ELR (cell line): ENCODE measurements at places on chromosomes 12 and 14.

DNA sequence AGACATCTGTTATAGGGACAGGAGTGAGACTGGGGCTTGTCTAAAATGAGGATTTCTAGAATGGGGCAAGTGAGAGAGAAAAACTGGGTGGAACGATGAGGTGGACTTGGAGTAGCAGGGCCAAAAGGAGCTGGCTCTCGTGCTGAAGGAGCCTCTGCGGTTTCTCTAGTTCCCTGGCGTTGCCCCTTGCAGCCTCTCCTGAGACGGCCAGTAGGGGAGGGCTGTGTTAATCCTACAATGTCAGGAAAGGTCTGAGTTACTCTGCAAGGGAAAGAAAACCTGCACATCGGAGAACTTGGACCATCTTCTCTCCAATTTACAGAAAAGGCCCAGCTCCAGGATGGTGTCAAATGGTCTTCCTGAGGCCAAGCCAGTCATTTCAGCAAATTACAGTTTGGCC is 963.8 kb upstream of the FLRT2 start:
- DNase-seq: no peak

DNA sequence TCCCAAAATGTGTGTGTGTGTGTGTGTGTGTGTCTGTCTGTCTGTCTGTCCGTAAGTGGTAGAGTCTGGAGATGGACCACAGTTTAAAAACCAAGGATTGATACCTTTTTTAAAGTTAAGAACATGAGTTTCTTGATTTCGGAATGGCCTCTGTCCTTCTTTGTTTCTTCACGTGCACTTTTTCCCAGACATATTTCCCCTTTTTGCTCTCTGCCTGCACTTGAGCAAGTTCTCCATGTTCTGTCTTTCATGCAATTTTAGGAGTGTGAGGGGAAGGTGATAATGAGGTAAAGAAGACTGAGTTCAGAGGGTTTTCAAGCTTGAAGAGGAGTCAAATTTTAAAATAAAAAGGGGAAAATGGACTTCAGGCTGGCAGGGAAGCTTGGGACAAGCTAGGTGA is 12.7 kb downstream of the OLR1 start:
- DNase-seq: no peak

GRCh38 chr14:92560106-92560865 is 46.7 kb downstream of the RIN3 start:
- no peak for DNase-seq

DNA sequence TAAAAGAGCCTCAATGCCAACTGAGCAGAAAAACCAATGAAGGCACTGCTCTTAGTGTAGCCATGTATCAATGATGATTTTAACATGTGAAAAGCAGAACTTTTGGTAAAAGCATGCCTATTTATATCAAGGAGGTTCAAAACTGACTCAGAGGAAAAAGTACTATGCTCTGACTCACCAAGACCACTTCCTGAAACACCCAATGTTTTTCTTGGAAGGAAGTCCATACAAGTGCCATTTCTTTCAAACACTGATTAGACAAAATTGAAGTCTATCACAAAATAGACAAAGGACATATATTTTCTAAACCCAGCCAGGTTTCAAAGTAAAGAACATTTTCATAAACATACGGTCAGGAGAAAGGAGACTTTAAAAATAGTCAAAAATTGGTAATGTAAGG is 88.6 kb downstream of the EPS8 start:
- peak; percentile 96 for DNase-seq

GRCh38 chr12:129185855-129186254 is 332.6 kb downstream of the GLT1D1 start:
- DNase-seq: no peak

GRCh38 chr14:61577506-61577931 is 117.8 kb upstream of the HIF1A start:
- no peak for DNase-seq

DNA sequence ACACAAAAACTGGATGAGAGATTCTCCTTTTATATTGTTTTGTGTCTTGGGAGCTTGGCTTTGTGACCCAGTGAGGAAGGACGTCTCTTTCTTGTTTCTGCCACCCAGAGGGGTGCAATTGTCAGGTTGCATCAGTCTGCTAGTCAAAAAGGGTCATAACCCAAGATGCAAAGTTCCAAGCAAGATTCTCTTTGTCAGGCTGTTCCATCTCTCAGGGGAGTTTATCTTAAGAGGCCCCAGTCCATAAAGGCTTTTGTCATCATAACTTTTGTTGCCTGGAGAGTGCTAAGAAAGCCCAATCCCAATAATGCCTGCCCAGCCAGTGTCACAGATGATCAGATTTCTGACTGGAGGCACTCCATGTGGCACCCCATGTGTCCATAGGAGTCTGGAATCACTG is 444.9 kb downstream of the TRHDE start:
- DNase-seq: no peak

- DNase-seq: no peak
These were observed 31.6 kb downstream of the CCDC92 start for GRCh38 chr12:123941000-123941399.

- DNase-seq: no peak
These were observed 216.5 kb upstream of the RTL1 start for GRCh38 chr14:101119830-101120571.

- peak; percentile 11 for DNase-seq
These were observed 5.8 kb downstream of the MON2 start for GRCh38 chr12:62472472-62472871.

GRCh38 chr12:95553197-95553943 is 2.1 kb upstream of the USP44 start:
- no peak for DNase-seq

DNA sequence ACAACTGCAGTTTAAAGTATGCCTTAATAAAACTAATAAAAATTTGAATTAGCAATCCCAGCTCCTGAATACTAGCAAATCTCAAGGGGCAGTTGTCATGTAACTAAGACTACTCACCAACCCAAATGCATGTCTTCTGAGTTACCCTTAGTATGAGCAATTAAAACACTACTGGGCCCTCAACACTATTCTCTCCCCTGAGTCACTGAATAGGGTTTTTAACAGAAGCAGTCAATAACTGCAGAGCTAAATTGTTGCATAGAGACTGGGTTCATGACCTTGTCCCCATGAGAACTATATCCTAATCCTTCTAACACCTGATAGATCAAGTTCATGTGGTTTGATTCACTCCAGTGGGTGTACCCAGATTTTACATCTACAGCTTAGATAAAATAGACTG is 38.8 kb downstream of the MDM1 start:
- DNase-seq: no peak

DNA sequence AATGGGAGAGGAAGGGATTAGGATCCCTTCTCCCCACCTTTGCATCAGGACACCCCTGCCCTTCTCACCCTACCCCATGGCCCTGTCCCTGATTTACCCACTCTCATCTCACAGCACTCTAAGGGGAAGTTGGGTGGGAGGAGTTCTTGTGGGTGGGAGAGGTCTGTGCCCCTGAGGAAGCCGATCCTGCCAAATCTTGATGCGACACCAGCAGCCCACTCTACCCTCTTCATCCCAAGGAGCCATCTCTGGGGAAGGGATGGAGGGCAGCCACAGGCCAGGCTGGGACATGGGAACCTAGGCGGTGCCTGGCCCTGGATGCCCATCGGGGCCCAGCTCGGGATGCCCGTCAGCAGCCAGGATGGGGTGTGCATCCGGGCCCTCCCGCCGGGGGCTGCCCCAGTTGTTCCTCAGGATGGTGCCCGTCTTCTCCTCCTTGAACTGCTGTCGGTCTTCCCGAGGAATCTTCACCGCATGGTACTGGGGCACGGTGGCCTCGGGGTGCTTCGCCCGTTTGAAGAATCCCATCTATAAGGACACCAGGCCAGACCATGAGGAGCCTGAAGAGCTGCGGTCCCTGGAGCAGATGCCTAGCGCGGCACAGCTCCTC is 22.8 kb downstream of the ITGA7 start:
- no peak for DNase-seq

DNA sequence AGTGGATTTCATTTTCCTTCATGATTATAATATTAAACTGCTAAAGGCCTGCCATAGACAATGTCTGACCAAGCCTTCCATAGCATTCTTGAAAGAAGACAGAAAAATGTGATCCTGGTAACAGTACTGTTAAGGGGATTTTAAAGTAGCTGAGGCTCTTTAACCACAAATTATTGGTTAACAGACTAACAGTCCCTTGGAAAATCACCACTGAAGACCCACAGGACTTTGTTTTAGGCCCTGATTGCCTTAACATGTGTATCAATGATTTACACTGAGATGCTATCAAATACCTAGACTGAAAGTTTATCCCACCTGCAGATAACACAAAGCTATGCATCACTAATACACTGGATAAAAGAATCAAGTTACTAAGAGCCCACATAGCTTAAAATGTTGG is 6.0 kb downstream of the KRT79 start:
- no peak for DNase-seq

DNA sequence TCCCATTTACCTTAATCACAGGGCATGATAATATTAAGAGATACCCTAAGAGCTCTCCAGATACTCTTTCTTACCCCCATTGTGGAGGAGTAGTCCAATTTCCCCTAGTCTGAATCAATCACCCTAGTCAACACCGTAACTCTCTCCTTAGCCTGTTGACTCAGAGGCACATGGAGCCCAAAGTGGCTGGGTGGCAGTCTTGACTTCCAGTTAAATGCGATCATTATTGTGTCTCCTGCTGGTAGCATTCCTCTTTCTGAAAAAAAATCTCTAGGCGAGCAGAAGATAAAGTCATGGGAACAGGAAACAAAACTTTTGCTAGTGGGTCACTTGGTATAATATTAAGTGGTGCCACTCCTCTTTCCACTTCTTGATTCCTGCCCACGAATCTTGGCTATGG is 46.4 kb downstream of the EMP1 start:
- no peak for DNase-seq

GRCh38 chr12:111806304-111806703 is 35.7 kb upstream of the MAPKAPK5 start:
- no peak for DNase-seq

GRCh38 chr12:52649066-52649465 is 2.9 kb downstream of the KRT2 start:
- no peak for DNase-seq

DNA sequence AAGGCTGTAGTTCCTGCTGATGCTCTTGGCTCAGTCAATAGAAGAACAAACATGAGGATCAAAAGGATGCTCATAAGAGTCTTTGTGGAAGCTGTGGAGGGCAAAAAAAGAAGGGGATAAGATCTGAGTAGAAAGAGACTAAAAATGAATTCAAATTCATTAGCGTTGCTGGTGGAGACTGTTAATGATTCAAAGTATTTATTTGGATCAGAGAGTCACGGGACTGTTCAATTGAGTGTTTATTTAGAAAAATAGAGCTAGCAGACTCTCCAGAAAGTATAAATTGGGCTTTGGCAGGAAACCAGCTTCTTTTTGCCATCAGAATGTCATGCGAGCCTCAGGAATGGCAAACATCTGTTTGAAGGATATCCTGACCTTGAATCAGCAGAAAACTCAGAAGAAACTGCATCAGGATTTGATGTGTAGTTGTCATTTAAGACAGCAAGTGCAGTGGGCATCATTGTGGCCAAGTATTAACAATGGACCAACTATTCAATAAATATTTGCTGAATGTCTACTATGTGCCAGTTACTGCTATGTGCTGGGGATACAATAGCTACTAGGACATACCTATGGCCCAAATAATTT is 126.4 kb downstream of the TBC1D30 start:
- DNase-seq: no peak

- no peak for DNase-seq
These were observed 52.1 kb upstream of the ATP2B1 start for GRCh38 chr12:89760783-89761182.

DNA sequence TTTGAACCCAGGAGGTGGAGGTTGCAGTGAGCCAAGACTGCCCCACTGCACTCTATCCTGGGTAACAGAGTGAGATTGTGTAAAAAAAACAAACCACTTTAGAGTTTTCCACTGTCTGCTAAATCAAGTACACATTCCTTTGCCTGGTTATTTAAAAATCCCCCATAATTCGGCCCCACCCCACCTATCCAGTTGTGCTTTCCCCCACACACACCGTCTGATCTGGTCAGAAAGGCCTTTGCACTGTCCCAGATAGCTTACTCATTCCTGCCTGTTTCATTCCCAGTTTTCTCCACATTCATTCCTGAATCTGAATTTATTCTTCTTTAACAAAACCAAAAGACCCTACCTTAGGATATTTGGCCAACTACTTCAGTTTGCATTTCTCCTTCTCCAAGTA is 29.5 kb downstream of the NINJ2 start:
- no peak for DNase-seq

- no peak for DNase-seq
These were observed 45.0 kb upstream of the AMN1 start for GRCh38 chr12:31773867-31774266.

DNA sequence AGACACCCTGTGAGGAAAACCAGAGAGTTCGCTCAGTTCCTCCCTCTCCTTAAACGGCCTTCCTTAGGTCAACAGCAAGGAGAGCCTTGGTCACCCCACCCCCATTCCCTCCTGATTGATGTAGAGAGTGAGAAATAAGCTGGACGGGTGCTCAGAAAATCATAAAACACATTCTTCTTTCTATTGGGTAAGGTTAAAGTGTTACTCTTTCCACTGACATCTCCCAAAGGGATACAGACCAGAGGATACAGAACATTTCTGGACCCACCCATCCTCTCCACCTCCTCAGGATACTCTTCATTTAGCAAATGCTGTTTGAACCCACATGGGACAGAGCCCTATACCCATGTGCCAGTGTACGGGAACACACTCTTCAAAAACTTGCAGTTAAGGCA is 11.6 kb upstream of the KRT77 start:
- DNase-seq: no peak

DNA sequence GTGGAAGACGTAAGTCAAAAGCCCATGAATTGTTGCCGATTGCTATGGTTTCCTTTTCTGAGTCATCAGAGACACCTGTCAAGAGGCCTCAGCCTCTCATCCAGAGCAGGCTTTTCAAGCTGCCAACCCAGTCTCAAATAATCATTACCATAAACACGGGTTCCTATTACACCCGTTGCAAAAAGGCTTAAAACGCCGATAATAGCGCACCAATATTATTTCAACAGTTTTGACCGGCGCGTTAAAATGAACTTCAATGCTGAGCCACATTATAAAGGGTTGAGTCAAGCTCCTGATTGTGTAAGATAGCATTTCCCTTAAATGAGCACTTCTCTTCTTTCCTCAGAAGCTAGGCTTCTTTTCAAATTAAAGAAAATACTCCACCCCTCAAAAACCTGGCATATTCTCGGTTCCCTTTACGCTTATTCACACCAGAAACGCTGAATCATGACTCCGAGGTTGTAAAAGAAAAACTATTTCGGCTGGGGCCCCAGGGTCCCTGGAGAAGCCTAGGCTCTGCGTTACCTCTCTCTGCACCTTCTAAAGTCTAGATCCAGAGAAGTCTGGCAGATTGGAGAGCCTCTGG is 1.4 kb downstream of the TMTC1 start:
- DNase-seq: no peak

- no peak for DNase-seq
These were observed at the start of gene CLEC14A for GRCh38 chr14:38255673-38256532. TSS of gene CLEC14A (minus strand) at chr14:38256093. CDS start at chr14:38256022, 71 bp downstream.

DNA sequence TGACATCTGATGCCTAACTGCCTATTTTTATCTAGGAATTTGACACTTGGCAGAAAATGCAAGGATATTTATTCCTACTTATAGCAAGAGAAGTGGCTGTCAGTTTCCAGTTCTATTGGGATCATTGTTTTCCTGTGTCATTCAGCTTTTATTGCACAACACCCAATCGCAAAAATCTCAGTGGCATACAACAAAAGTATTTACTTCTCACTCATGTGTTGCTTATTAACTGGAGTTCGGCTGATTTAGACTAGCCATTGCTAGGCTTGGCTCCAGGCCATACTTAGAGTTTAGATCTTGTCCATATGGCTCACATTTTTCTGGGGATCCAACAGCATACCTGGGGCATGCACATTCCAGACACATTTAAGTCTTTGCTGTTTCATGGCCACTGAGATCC is 218.6 kb upstream of the SYT1 start:
- no peak for DNase-seq
